ENCODE measurements at places on chromosomes 2 and 18.

GRCh38 chr18:37902344-37902743, 336.7 kb upstream of the CELF4 start:
- DNase-seq: no peak

DNA sequence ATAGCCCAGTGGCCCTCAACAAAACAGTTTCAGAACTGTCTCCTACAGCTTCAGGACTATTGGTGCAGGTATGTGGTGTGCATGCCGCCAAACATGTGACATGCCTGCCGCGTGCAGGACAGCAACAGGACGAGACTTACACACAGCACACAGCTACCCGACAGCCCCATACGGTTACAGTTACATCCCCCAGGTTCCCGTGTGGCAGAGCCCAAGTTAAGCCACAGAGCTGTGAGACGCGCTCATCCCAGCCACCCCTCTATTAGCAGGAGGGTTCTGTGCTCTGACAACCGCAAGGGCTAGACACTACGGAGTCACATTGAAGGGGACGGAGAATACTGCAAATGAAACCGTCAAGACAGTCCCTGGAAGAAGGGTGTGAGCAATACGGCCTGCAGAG, 16.4 kb upstream of the TUBB6 start:
- no peak for DNase-seq

- DNase-seq: no peak
Observed at GRCh38 chr18:2568605-2569004, 2.7 kb downstream of the METTL4 start.

GRCh38 chr2:202042444-202042843, 8.8 kb downstream of the FZD7 start:
- DNase-seq: no peak

DNA sequence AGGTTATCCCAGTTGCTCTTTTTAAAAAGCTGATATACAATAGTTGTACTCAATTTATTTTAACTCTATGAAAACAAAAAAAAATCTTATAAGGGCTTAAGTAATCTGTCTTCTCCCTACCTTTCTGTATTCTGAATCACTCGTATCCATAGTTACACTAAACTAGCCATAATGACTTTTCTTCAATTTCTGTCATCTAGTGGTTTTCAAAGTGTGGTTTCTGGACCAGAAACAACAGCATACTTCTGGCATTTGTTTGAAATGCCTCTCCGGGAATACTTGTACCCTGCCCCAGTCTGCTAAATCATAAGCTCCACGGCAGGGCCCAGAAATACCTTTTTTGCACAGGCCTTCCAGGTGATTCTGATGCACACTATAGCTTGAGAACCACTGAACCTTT, 253.6 kb downstream of the LRRTM4 start:
- DNase-seq: no peak

GRCh38 chr2:158618891-158619490, 162.2 kb downstream of the PKP4 start:
- DNase-seq: no peak

- DNase-seq: no peak
Observed at GRCh38 chr2:127406454-127406853, 11.8 kb upstream of the PROC start.

GRCh38 chr2:225140723-225141122, 98.5 kb upstream of the DOCK10 start:
- DNase-seq: no peak

DNA sequence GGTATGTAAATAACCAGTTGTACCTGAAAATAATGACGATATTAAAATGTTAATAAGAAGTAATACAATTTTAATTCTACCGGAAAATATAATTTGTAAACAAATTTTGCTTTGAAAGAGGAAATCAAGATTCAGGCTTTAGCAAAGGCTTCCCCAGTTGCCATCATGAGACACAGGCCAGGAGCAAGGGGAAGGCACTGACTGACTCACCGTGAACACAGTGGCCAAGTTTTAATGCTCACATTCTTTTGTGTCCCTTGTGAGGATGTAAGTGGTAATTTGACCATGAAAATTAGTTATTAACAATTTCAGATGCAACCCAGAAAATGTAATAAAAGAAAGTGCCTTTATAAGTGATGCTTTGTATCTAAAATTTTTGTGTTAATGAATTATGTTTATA, 164.1 kb downstream of the GREB1L start:
- DNase-seq: no peak

GRCh38 chr2:55985406-55985805, 61.8 kb upstream of the EFEMP1 start:
- no peak for DNase-seq

GRCh38 chr2:4445821-4446220, 742.4 kb downstream of the DCDC2C start:
- no peak for DNase-seq

GRCh38 chr2:193847130-193847529, 1652.4 kb upstream of the TMEFF2 start:
- DNase-seq: no peak

GRCh38 chr18:49017813-49018553, 67.2 kb upstream of the SMAD7 start:
- DNase-seq: no peak

- no peak for DNase-seq
Observed at GRCh38 chr2:71472019-71472418, 18.7 kb downstream of the DYSF start.

DNA sequence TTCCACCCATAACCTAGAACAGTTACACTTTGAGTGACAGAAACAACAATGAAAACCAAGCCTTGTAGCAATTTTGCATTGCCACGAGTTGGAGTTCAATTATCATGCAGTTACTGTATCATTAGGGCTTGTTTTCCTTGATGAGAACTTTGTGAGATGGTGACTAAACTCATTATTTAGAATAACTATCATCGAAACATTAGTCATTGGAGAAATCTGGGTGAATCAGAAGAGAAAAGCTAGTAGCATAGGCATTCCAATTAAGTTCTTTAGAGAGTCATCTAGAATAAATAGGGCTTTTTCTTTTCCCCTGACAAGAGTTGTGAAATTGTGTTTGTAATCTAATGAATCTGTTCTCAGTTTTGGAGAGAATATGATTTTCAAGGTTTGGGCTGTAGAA, 122.8 kb upstream of the DOCK10 start:
- DNase-seq: no peak

- DNase-seq: no peak
Observed at GRCh38 chr2:573025-573424, 104.2 kb downstream of the TMEM18 start.

DNA sequence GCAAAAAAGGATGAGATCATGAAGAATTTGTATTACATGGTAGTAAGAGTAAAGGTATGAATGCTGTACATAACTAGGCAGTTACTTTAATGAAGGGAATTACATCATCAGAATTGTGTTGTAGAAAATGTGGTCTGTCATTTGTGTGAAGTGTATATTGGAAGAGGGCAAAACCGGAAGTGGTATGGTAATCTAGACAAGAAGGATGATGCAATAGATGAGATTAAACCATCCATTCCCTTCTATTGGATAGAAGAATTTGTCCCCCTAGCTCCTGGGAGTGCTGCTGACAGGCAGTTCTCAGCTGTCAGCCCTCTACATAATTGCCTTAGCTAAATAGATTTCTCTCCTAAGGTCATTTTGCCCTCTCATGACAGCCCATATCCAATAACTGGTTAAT, 55.9 kb upstream of the BARD1 start:
- DNase-seq: no peak

DNA sequence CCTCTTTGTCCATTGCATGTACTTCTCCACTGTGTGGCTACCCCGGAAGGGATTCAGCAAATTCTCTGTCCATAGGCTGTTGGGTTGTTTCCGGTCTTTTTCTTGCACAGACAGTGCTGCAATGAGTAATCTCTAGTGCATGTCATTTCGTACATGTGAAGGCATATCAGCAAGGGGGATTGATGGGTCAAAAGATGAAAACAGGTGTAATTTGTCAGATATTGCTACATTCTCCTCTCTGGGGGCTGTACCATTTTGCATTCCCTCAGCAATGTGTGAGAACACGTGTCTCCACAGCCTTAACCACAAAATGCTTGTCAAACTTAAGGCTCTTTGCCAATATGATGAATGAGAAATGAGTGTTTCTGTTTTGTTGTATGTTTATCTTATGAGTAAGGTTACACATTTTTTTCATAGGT, 60.5 kb downstream of the KLHL29 start:
- no peak for DNase-seq

Data from stimulated activated CD8-positive, alpha-beta memory T cell treated with anti-CD3 and anti-CD28 coated beads, Interleukin-4, amount 100 ng/mL, for 1 hour (primary cell).